ENCODE measurements at places on chromosomes 4 and X.

DNA sequence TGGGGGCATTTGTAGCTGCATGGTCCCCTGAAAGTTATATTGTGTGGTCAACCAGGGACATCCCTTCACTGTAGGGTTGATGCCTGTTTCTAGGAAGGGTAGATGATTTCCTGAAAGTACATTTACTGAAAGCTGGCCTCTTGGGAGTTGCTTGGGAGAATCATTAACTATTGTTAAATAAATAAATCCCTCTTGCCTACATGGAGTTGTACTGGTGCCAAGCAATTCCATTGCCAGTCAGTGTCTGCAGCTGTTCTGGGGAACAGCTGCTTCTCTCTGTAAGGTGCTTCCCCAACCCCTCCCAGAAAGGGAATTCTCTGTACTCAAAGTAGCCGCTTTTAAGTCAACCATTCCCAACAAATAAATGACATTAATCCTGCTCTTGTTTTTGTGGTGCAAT lies 51.1 kb downstream of the C4orf51 start:
- no peak for DNase-seq

DNA sequence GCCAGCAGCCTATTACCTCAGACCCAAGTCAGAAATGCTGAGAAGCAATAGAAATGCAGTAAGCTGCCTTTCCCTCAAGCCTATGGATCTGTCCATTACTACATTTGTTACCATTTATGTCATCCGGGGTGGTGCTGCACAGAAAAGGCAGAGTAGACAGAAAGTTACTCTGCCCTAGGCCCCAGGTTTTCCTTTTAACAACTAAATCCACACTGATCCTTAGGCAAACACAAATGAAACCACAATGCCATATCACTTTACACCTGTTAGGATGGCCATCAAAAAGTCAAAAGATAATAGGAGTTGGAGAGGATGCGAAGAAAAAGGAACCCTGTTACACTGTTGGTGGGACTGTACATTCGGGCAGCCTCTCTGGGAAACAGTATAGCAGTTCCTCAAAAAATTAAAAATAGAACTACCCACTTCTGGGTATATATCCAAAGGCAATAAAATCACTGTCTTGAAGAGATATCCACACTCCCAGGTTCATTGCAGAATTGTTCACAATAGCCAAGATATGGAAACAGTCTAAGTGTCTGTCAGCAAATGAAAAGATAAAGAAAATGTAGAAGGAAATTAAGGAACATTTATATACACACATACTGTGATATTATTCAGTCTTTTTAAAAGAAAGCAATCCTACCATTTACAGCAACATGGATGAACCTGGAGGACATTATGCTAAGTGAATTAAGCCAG lies 186.3 kb downstream of the NWD2 start:
- DNase-seq = no peak

DNA sequence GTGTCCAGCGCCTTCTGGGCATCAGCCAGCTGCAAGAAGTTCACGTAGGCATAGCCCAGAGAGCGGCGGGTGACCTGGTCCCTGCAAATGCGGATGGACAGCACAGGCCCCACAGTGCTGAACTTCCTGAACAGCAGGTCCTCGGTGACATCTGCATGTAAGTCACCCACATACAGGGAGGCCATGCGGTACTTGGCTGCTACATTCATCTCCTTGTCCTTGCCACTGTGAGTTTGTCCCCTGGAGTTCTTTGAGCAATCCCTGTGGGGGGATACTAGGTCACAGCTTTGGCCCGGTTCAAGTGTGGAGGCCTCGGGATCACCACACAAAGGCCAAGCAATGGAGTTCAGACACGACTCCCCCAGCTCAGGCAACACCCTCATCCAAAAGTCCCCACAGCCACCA lies 776 bp downstream of the PABPC4L start:
- DNase-seq = peak; percentile 12

GRCh38 chrX:133633162-133633561 lies 217.9 kb upstream of the GPC4 start:
- no peak for DNase-seq

- DNase-seq = peak; percentile 20
These were observed 11.8 kb downstream of the PAPSS1 start for GRCh38 chr4:107708225-107708624.

DNA sequence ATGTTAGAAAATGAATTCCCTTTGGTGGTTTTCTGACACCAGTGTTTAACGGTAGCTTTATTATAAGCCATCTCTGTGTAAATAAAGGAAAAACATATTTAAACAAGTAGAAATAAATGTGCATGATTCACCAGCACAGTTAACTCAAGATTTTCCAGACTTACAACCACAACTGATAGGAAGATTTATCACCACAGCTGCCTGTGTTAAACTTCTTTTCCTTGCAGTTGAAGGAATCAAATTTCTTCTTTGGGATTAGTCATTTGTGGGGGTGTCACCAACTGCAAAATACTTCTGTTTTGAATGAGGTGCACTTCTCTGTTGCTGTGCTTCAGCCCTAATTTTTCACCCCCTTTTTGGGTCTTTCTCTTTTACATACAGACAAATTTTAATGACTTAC lies 128.1 kb upstream of the STK26 start:
- DNase-seq = no peak

- no peak for DNase-seq
These were observed 77.2 kb downstream of the TMEM131L start for GRCh38 chr4:153543351-153543750.

All from iPS-NIHi11 (cell line).